ENCODE measurements at places on chromosomes 6 and 20.
A peak's percentile ranks its signal among the peaks of the same experiment; 100 is the strongest.

DNA sequence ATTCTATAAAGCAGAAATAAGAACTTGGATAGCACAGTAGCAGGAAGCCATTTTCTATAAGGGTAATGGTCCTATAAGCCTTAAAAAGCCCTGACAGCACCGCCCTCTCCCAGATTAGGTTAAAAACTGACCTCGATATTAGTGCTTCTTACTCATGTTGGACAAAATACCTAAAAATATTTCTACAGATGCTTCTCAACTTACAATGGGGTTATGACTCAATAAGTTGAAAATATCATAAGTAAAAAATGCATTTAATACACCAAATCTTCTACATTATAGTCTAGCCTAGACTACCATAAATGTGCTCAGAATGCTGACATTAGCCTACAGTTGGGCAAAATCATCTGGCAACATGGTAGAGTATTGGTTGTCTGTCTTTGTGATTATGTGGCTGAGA lies 70.3 kb downstream of the SESN1 start:
- no peak for DNase-seq

DNA sequence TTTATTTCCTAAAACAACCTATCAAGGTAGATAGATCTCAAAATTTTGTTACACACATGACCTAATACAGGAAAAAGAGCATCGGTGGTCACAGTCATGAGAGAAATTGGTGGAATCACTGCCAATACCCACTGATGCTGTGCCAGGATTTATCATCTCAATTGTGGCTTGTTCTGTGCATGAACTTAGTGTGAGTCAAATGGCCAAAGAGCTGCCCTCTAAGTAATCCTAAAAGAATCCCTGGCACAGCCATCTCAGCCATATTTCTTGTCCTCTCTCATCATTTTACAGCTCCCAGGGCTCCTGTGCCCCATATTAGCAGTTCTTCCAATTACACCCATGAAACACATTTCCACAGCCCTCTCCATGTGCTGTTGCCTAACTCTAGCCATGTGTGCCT lies 6.1 kb downstream of the GSTA5 start:
- no peak for DNase-seq

DNA sequence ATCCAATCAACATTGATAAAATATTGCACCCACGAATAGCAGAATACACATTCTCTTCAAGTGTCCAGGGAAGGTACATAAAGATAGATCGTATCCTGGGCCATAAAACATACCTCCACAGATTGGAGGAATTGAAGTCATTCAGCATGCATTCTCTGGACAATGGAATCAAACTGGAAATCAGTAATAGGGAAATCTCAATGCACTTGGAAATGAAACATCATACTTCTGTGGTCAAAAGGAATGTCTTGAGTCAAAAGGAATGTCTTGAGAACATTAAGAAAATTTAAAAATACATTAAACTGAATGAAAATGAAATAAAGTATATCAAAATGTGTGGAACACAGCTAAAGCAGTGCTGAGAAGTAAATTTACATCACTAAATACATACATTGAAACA lies 138.8 kb downstream of the TFAP2A start:
- no peak for DNase-seq

DNA sequence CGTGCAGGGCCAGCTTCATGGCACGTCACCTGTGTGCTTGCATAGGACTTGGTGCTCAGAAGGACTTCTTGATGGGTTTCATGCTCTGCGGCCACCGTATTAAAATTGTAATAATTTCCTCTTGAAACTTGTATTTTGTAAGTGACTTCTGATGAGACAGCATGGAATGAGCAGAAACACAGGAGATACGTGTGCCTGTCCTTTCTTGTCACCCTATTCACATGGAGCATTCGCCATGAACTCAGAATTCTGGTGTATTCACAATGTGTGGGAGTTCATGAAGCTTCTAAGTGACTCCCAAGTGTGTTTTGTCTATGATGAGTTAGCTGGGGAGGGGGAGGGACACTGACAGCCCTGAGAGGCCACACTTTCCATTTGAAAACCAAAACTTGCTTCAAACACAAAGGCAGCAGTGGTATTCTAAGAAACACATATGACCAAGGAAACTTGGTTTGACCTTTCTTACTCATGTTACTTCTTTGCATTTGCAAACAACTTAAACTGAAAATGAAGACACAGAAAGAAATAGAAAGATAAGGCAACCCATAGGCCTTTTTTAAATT lies 92.1 kb upstream of the NEDD9 start:
- DNase-seq, result peak; percentile 49

GRCh38 chr6:33822575-33823395 lies 19.0 kb upstream of the MLN start:
- DNase-seq, result no peak

DNA sequence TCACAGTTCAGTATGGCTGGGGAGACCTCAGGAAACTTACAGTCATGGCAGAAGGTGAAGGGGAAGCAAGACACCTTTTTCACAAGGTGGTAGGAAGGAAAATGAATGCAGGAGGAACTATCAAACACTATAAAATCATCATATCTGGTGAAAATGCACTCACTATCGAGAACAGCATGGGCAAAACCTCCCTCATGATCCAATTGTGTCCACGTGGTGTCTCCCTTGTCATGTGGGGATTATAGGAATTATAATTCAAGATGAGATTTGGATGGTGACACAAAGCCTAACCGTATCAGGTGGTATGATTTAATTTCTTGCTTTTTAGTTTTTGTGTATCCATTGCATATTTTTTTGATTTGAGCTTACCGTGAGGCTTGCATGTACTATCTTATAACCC lies 133.2 kb upstream of the SYNCRIP start:
- DNase-seq, result no peak

GRCh38 chr20:60598528-60598927 lies 640.3 kb downstream of the CDH26 start:
- DNase-seq, result no peak

GRCh38 chr6:75317503-75318206 lies 33.1 kb upstream of the TMEM30A start:
- DNase-seq, result no peak

DNA sequence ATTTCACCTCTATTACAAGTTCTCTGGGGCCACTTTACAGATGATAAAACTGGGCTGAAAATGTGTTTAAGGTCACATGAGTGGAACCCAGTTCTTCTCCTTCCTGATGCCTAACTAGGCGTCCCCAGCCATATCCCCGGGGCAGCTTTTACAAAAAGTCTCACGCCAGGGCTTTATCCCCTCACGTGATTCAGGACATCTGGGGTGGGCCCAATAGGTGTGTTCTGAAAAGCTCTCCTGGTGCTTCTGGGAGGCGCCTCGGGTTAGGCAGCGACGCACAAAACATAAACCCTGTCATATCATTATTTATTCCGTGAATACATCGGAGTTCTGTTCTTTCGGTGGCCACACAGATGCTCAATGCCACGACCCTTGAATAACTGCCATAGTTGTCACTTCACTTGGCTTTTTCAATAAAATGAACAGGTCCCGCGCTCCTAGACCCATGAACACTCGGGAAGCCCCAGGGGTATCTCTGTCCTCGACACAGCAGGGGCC lies 32.1 kb downstream of the SF3B5 start:
- no peak for DNase-seq

GRCh38 chr6:2733324-2733723 lies 17.4 kb downstream of the MYLK4 start:
- peak; percentile 30 for DNase-seq

GRCh38 chr6:167788563-167788903 lies 38.2 kb upstream of the AFDN start:
- no peak for DNase-seq

DNA sequence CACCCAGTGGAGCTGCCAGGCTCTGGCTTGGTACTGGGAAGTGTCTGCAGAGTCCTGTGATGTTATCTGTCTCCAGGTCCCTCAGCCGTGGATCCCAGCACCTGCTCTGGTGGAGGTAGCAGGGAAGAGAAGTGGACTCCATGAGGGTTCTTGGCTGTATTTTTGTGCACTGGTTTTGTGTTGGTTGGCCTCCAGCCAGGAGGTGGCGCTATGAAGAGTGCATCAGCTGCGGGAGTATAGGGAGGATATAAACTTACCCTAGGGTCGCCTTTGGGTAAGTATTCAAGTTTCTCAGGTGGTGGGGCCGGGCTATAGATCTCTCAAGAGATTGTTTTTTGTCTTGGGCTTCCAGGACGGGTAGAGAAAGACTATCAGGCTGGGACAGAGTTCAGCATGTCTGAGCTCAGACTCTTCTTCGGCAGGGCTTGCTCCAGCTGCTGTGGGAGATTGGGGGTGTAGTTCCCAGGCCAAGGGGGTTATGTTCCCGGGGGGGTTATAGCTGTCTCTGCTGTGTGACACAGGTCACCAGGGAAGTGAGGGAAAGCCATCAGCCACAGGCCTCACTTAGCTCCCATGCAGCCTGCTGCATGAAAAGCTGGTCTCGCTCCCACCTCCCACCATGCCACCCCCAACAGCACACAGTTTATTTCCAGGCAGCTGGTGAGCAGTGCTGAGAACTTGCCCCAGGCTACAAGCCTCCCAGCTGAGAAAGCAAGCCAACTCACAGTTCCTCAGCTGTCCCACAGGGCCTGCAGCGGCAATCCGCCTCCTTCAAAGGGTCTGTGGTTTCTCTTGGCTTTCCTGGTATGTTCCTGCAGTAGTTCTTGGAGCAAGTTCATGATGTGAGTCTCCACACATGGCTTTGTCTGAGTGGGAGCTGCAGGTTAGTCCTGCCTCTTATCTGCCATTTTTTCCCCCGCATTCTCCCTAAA lies 115.7 kb downstream of the AIG1 start:
- no peak for DNase-seq

GRCh38 chr20:59561228-59561605 lies 43.1 kb upstream of the PHACTR3 start:
- no peak for DNase-seq

DNA sequence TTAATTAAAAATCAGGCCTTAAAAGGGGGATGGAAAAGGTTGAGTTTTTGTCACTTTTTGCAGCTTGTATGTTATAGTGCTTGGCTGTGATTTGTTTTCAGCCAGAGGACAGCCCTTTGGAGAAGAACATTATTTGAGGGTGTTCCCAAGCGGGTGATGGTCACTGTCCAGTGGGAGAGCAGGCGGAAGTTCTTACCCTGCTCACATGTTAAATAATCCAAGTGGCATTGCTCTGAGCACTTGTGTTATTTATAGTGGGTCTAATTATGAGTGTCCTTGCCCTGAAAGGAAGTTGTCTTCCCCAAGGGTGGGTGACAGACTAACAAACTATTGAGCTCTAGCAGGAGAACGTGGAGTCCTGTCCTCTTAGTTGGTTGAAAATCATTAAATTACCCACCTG lies 49.5 kb downstream of the DOK5 start:
- no peak for DNase-seq

GRCh38 chr20:3128275-3128984 lies 31.2 kb downstream of the FASTKD5 start:
- no peak for DNase-seq

DNA sequence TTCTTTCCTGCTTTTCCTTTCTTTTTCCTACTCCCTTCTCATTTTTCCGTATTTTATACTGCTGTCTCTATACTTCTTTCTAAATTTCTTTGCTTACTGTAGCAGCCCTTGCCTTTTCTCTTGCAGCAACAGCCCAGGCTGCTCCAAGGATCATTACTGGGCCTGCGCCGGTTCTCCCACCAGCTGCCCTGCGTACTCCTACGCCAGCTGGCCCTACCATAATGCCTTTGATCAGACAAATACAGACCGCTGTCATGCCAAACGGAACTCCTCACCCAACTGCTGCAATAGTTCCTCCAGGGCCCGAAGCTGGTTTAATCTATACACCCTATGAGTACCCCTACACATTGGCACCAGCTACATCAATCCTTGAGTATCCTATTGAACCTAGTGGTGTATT lies 148.8 kb downstream of the QKI start:
- DNase-seq, result no peak

GRCh38 chr20:59118855-59119254 lies 44.8 kb upstream of the ZNF831 start:
- no peak for DNase-seq

- no peak for DNase-seq
Measured at GRCh38 chr6:150228072-150228733, 85.4 kb downstream of the PPP1R14C start.

GRCh38 chr6:15914553-15914952 lies 214.3 kb upstream of the MYLIP start:
- DNase-seq, result no peak

DNA sequence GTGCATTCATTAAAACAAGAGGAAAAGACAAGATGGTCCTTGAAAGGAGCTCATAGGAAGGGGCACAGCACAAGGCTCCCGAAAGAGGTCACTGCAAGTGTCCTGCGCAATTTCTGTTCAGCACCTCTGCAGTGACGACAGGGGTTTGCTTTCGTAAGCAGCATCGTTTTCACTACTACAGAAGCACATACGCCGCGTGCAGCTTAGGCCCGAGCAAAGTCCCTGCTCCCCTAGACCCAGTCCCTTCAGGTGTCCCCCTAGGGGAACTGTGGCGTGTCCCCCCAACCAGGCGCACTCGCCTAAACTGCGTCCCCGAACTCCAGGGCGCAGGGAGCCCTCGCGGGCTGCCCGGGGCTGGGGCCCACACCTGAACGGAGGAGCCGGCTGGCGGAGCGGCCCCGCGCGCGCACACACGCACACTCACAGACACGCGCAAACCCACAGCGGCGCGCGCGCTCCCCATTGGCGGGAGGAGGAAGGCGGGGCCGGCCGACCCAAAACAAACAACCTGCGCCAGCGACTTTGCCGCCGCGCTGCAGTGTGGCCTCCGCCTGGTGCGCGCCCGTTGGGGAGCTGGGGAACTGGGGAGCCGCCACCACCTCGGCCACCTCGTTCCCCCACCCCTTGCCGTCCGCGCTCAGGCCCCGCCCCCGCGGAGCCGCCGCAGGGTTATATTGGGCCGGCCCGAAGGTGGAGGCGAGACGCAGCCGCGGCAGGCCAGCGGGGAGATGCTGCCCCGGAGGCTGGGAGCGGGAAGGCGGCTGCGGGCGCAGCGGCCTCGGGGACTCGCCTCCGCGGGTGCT lies at the start of gene FOXQ1:
Gene FOXQ1 (plus strand): TSS at position 699 of the 803 bp plus-strand sequence. CDS start 607 bp downstream, outside the sequence.
- no peak for DNase-seq

DNA sequence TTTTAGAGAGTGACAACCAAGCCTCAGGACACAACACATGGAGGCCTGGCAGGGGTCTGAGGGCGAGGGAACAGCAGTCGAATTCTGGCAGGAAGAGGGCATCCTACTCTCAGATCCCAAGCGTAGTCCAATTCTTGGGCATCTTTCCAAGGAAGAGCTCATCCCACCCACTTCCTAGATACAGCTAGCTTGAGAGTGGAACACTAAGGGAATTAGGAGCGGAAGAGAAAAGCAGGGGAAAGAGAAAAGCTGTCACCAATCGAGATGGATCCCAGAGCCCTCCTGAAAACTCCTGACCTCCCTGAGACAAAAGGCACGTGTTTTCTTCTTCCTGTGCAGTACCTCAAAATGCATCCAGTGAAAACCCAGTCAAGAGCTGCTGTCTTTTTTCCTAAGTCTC lies 67.1 kb downstream of the GFOD1 start:
- DNase-seq, result no peak

DNA sequence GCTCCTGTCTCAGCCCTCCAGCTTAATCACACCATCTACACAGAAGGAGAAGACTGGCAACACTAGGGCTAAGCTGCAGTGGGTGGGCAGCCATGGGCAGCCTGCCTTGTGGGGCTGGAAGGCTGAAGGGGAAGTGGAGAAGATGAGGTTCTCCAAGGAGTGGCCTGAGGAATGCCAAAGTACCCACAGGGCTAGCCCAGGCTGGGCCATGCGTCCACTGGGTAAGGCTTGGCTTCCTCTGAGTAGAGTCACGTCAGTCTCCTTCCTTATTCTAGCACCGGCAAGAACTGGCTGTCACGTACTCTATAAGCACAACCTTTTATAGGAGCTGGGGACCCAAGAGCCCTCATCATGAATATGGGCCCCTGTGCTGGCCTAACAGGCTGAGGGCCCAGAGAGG lies 110.6 kb upstream of the SIRPA start:
- DNase-seq, result no peak

Data from CD4-positive, alpha-beta T cell treated with Interleukin-2 at 100 ng/mL for 4 hours (primary cell).